ENCODE measurements at places on chromosomes 5 and 9.

GRCh38 chr9:37998881-37999587 lies 70.0 kb downstream of the SHB start:
- DNase-seq: peak; percentile 71

DNA sequence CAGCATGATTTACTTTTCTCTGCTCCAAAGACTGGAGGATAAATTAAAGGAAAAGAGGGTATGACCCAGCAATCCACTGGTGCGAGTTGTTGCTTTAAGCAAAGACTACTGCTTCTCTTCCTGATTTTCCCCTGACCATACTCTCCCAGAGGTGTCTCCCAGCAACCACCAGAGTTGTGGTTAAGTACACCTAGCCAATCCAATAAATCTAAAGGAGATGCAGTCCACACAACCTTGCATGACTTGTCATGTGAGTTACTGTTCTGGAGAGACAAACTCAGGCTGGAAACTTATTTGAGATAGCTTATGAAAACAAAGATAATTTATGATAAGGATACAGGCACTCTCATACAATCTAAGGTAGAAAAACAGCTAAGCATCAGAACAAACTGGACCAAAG lies 11.9 kb downstream of the TMC1 start:
- DNase-seq: peak; percentile 32

DNA sequence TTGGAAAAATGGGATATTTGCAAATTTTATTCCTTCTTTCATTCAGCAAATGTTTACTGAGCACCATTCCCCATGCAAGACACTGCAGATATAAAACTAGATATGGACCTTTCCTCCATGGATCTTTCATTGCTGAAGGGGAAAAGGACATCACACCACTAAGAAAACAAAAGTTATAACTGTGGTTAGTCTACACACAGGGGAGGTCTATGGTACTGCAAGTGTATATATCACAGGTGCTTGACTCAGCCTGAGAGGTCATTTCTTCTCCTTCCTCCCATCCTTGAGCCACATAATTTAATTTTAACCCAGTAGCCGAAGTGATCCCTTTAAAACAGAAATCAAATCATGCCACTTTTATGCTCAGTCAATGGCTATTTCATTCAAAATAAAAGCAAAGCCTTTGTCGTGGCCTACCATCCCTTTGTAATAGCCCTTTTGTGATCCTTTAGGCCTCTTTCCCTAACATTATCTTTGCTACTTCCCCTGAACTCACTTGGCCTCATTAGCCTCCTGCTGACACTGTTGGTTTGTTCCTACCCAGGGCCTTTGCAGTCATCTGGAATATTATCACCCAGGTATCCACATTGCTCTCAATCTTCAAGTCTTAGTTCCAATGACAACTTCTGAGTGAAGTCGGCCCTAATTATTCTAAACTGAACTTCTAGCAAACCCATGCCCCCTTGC lies 213.2 kb downstream of the GABRB2 start:
- DNase-seq: no peak

DNA sequence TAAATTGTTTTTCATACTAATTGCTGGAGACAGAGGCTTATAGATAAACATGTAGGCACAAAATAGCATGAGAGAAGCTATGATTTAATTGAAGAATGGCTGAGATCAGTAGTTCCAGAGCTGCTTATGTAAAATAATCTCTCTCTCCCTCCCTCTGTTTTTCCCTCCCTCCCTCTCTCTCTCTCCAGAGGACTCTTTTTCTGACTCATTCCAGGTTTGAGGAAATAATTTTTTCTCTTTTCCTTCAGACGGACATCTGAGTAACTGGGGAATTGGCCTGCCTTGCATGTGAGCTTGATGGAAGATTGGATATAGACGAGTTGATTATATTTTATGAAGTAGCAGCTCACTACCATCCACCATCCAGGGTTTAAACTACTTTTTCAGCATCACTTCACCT lies 35.5 kb downstream of the KCTD16 start:
- no peak for DNase-seq

DNA sequence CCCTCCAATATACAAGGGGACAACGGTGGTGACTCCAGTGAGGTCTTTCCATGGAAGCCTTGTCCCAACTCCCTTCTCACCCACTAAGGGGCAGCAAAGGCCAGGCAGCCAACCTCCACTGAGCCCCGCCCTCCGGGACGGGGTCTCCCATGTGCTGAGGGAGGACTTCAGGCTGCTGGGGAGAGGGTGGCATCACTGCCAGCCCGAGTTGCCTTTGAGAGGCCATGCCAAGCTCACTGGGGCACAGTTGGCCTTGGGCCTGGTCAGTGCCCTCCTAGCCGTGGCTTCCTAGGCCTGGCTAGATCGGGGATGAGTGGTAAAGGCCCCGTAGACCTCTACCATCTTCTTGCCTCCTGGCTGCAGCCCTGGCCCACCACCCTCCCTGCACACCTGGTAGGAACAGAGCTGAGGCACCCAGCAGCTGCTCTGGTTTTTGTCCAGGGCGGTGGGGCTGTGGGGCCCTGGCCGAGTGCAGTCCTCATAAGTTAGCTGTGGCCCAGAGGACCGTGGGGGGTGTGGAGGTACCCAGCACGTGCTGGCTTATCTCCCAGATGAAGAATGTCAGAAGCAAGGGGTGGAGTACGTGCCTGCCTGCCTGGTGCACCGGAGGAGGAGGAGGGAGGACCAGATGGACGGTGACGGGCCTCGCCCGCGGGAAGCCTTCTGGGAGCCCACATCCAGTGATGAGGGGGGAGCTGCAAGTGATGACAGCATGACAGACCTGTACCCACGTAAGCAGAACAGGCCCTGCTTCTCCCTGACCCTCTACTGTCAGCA lies 3.2 kb downstream of the SURF2 start:
- no peak for DNase-seq

DNA sequence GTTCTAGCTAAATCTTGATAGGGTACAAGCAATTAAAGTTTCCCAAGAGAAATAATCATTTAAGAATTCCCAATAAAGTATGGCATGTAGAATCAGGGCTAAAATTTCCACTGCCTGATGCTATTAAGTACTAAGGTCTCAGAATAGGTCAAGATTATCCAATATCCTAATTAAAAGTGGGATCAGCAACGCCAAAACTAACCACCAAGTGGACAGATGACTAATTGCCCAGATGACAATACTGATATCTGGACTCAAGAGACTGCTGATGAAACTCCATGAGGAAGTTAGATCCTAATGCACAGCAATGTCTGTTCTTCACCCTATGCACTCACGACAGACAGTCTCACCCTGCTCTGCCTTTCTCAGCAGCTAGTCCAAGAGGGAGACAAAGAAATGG lies 14.3 kb downstream of the DEPDC1B start:
- DNase-seq: no peak

Measured in choroid plexus epithelial cell (primary cell).